Effector memory CD4-positive, alpha-beta T cell (primary cell): ENCODE measurements at places on chromosomes 12 and 14.

GRCh38 chr14:50728836-50729235, 60.7 kb upstream of the SAV1 start:
- H3K27me3 ChIP-seq: no peaks in the 10 kb centered on the region
- H3K4me1 ChIP-seq: peaks cover 5% of the 10 kb centered on the region
- peaks cover 56% of the 10 kb centered on the region for H3K36me3 ChIP-seq
- H3K27ac ChIP-seq: no peak overlapping the region
- H3K4me3 ChIP-seq: no peak overlapping the region

- H3K36me3 ChIP-seq: no peaks in the 10 kb centered on the region
- H3K27me3 ChIP-seq: peaks cover 10% of the 10 kb centered on the region
- no peak overlapping the region for H3K4me3 ChIP-seq
- H3K27ac ChIP-seq: no peak overlapping the region
- no peak for DNase-seq
- H3K4me1 ChIP-seq: no peaks in the 10 kb centered on the region
Observed at GRCh38 chr14:64841121-64841651, 38.5 kb downstream of the SPTB start.

- no peaks in the 10 kb centered on the region for H3K36me3 ChIP-seq
- no peak overlapping the region for H3K27ac ChIP-seq
- no peak for DNase-seq
- no peaks in the 10 kb centered on the region for H3K4me1 ChIP-seq
- H3K27me3 ChIP-seq: no peaks in the 10 kb centered on the region
- H3K4me3 ChIP-seq: no peak overlapping the region
Observed at GRCh38 chr14:66272221-66272620, 213.9 kb upstream of the CCDC196 start.

- DNase-seq: no peak
- no peaks in the 10 kb centered on the region for H3K36me3 ChIP-seq
Observed at GRCh38 chr14:104243200-104243599, 104.8 kb downstream of the KIF26A start.

- no peaks in the 10 kb centered on the region for H3K4me1 ChIP-seq
- no peak overlapping the region for H3K4me3 ChIP-seq
- H3K36me3 ChIP-seq: no peaks in the 10 kb centered on the region
- no peak for DNase-seq
Observed at GRCh38 chr12:22728987-22729386, 104.0 kb downstream of the ETNK1 start.

DNA sequence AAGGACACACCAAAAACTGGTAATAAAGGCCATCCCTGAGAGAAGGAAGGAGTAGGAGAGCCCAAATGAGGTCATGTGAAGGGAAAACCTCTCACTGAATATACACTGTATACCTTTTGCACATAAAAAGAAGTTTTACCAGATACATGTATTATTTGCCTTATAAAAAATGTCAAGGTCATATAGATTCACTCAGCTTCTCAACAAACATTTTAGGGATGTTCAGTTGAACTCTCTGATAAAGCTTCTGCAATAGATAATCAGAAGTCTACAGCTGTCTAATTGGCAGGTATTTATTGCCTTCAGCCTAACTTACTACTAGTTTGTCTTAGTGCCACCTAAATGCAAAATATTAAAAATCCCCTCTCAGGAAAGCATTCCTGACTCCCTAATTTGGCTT, 8.7 kb downstream of the SLC11A2 start:
- H3K4me1 ChIP-seq: peaks cover 5% of the 10 kb centered on the region
- H3K4me3 ChIP-seq: no peak overlapping the region
- DNase-seq: no peak
- H3K27ac ChIP-seq: no peak overlapping the region
